Foreskin keratinocyte (primary cell): ENCODE measurements at places on chromosomes 16 and 17.

GRCh38 chr16:4745274-4745569, 10.9 kb downstream of the DNAAF8 start:
- no peak for DNase-seq

GRCh38 chr17:33381201-33381600, 88.1 kb upstream of the ASIC2 start:
- no peak for DNase-seq

DNA sequence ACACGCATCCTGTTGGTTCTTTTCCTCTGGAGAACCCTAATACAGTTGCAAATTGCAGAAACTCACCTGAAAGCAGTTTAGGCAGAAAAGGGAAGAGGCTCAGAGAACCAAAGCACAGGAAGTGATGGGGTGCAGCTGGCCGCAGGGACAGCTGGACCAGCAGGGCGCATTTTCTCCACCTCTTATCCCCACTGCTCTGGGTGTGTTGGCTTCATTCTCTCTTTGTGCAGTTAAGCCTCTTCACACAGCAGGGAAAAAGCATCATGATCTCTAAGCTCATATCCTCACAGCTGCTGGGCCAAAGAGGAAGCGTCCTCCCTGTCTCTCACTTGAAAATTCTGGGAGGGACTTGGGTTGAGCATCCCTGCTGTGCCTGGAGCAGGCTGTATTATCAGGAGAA, 20.0 kb upstream of the LRRC75A start:
- DNase-seq, result no peak

- DNase-seq, result no peak
These were observed 1.0 kb upstream of the SLC12A4 start for GRCh38 chr16:67969254-67970039.

GRCh38 chr17:65633146-65633881, 71.9 kb upstream of the AXIN2 start:
- no peak for DNase-seq

GRCh38 chr17:6660101-6660500, 8.5 kb downstream of the C17orf100 start:
- no peak for DNase-seq

DNA sequence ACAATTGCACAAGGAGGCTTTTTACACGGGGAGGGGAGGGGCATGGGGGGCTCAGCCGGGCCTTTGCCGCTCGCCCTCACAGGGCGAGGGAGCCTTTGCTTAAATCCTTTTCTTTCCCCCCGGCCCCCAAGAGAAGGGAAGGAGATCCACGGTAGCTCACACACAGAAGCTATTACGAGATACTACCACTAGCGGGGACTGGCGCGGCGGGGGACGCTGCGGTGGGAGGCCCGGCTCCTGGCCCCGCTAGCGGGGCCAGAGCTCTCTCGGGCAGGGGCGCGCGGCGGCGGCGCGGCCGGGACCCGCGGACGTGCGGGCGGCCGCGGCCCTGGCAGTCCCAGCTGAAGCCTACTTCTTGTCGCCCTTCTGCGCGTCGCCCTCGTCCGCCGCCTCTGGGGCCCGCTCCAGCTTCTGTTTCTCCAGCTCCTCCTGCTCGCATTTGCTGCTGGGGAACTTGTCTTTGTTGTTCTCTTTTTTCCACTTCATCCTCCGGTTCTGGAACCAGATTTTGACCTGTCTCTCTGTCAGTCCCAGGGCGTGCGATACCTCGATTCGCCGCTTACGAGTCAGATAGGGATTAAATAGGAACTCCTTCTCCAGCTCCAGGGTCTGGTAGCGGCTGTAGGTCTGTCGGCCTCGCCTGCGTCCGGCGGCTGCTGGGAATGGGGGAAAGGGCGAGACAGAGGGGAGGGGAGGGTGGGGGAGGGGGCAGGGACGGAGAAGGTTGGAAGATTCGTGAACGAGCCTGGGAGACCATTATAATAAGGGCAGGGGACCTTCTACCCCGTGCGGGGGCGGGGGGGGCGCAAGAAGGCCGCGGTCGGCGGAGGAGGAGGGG, 2.0 kb downstream of the HOXB8 start:
- no peak for DNase-seq

GRCh38 chr17:39677542-39678339, 9.5 kb downstream of the PNMT start:
- no peak for DNase-seq

DNA sequence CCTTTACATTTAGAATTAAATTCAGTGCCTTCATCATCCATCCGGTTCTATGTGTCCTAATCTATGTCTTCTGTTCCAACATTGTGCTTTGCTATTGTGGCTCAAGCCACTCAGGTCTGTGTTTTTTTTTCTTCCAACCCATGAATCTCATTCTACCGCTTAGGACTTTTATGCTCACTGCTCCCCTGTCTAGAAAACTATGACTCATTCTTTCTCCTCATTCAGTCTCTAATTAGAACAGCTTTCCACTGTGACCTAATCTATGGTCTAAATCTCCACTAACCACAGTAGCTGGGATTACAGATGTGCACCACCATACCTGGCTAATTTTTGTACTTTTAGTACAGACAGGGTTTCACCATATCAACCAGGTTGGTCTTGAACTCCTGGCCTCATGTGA, 418.7 kb downstream of the KCNJ2 start:
- no peak for DNase-seq

DNA sequence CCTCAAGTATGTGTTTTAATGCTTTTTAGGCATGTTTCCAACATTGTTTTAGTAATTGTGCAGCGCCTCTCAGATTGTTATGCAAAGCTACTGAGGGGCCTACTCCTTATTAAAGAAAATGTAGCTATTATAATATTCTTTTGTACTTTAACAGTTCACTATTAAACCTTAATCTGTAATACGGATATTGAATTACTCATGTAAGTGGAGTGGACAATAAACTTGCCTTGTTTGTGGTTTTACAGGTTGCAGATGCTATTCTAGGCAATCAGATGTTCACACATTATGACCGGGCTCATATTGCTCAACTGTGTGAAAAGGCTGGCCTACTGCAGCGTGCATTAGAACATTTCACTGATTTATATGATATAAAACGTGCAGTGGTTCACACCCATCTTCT, 41.0 kb downstream of the PTRH2 start:
- DNase-seq, result peak; percentile 25

DNA sequence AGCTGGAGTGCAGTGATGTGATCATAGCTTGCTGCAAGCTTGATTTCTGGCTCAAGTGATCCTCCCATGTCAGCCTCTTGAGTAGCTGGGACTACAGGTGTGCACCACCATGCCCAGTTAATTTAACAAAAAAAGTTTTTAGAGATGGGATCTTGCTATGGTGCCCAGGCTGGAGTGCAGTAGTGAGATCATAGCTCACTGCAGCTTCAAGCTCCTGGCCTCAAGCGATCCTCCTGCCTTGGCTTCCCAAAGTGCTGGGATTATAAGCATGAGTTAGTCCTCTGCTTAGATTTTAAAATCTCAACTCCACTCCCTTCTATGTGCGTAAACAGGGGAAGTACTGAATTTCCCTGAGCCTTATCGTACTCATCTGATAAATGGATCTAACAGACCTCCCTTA, 6.3 kb downstream of the RABEP2 start:
- DNase-seq, result no peak
